ENCODE measurements at places on chromosomes 2 and 18.

DNA sequence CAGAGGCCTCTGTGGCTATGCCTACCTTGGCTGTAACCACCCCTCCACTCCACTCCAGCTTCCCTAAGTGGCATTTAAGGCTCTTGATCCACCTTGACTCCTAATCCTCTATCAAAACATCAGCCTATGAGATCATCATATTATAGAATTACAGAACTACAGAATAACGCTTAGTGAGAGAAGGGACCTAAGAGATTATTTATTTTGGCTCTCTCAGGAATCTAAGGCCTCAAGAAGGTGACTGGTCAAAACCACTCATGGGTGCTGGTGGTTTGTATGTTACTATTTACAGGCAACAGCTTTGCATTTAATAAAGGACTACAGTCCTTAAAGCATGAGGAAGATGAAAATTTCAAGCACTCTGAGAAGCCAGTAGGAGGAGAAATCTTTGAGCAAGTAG, 118.8 kb downstream of the FSHR start:
- DNase-seq, result no peak

DNA sequence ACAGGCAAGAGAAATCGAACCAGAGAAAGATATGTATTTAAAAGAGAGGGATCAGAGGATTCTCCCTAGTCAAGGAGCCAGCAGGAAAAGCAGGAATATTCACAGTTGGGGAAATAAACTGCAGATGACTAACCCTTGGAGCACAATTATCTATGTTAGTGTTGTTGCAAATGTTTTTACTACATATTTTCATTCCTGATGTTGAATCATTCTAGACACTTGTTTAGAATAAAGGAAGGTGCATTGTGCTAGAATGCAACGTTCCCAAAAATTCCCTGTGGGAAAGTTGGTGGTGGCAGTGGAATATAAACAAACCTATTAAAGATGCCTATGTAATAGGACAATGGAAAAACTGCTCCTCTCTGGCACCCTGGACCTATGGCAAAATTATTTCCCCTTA, 63.3 kb downstream of the DTNA start:
- no peak for DNase-seq

DNA sequence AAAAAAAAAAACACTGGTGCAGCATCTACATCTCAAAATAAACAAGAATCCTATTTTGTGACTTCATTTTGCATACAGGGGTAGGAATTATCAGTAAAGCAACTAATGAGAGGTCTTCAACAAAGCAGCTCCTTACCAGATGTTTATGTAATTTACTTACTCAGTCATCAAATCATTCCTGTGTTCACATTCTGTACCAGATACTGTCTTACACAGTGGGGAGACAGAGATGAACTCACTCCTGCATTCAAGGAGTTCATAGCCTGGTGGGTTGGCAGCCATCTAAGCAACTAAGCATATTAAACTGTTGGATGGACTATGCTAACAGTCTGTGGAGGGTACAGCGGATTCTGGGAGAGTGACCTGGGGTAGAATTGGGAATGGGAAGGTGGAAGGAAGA, 169.0 kb downstream of the OSR1 start:
- DNase-seq, result no peak

- no peak for DNase-seq
These were observed 9.1 kb downstream of the FKBP7 start for GRCh38 chr2:178469219-178469849.

GRCh38 chr2:208618220-208618619, 211.6 kb downstream of the PTH2R start:
- no peak for DNase-seq

- DNase-seq, result no peak
These were observed 593.3 kb upstream of the FANCL start for GRCh38 chr2:58834404-58834803.

DNA sequence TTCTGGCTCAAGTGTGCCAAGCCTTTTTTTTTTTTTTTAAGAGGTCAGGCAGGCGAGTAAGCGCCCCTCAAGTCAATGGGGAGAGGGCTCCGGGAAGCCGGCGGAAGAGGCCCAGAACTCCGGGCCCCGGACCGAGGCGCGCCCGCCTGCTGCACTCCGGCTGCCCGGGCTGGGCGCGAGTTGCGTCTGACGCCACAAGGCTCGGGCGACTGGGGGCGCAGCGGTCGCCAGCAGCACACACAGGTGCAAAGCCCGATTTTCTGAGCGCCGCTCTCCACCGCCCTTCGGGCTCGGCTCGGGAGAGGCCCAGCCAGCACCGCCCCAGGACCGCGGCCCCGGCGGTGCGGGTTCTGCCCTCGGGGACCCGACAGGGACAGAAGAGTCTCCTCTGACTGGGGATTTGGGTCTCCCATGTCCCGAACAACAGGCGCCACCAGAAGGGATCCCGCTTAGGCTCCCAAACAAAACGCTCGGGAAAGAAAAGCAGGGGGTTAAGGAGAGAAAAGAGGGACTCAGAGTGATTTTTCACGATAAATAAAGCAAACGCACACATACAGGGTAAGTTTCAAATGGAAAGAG, 787 bp downstream of the ERBB4 start:
- DNase-seq, result no peak

DNA sequence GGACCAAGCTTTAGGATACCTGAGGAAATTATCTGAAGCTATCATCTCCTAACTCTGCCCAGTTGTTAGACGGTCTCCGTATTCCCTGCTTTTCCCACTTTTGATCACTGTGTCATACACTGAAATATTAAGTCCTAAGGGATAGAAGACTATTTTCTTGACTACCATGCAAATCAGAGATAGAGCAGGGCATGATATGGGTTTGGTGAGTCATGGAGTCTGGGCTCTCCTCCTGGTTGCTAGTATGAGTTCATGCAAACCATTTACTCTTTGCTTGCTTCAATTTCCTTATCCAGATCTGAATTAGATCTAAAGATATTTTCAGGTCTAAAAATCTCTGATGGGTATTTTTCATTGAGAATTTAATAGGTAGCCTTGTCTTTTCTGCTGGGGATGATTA, 55.0 kb downstream of the EHBP1 start:
- DNase-seq, result no peak

DNA sequence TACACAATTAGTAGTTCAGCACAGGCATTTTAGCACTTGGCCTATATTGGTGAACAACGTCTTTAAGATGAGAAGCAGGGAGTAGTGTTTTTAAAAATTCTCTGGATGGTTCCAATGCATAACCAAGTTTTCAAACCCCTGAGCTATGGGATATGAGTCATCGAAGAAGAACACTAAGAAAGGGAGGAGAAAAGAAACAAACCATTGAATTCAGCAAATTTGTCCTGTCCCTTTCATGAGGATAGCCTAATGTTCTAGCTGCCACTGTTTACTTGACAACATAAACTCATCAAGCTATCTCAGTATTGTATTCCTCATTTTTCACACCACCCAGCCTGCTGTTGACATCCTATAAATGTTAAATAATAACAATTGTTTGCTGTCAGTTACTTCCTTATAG, 158.0 kb downstream of the BARD1 start:
- DNase-seq, result no peak

DNA sequence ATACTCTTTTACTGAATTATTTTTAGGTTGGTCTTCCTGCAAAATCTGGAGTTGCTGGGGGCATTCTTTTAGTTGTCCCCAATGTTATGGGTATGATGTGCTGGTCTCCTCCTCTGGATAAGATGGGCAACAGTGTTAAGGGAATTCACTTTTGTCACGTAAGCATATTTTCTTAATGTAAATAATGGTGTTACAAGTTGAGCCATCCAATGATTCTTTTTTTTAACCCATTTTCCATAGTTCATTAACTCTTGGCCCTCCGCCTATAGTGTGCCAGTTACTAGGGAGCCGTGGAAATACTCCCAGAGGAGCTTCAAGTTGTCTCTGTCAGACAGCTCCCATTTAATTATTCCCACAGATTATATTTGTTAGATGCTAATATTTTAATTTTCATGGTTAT, 49.8 kb downstream of the GLS start:
- no peak for DNase-seq

GRCh38 chr2:236998758-236999157, 86.9 kb upstream of the COPS8 start:
- DNase-seq, result no peak

DNA sequence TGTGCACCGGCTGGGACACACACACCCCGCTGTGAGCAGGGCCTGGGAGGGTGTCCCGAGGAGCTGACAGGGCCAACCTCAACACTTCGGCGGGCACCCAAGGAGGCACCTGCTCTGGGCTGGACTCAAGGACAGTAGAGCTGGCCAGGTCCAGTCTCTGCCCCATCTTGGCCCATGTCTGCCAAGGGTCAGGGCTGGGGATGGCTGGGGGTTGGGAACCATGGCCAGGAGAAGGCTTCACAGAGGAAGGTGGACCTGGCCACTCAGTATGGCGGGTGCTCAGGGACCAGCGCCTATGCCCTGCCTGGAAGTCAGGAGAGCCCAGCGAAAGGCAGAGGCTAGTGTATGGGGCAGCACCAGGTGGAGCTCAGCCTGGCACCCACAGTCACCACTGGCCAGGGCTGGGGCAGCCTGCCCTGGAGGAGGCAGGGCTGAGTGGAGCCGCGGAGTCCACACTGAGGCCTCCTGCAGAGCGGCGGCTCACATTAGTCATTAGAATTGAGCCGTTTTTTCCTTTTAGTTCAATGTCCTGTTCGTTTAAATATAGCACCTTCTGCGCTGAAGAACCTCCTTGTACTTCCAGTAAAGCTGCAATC, 4.2 kb downstream of the ERFE start:
- no peak for DNase-seq

GRCh38 chr18:59959606-59960005, 59.8 kb downstream of the PMAIP1 start:
- no peak for DNase-seq
